ENCODE measurements at places on chromosomes 7 and 10. TPM values are rescaled to one million over a fixed set of nuclear protein-coding genes. Genes with fewer than 3 reads are reported as not detected.

DNA sequence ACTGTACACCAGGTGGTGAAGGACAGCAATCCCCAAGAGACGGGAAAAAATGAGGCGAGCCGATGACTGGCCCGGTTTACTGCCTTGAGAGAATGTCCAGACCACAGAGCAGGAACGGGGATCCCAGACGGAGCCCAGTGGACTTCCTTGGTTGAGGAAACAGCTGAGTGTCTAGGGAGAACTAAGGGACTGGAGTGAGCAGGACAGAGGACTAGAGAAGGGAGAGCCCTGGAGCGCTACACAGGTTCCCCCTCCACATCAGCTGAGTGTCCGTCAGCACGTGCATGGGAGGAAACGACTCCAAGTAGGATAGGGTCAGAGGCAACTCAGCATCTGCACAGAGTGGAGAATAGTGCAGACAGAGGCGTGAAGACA, 7.1 kb upstream of the WDR86 start:
- H3K4me1 ChIP-seq: no peaks in the 10 kb centered on the region
- H3K4me3 ChIP-seq: no peak overlapping the region
- DNase-seq: no peak
- no peak overlapping the region for H3K27ac ChIP-seq

DNA sequence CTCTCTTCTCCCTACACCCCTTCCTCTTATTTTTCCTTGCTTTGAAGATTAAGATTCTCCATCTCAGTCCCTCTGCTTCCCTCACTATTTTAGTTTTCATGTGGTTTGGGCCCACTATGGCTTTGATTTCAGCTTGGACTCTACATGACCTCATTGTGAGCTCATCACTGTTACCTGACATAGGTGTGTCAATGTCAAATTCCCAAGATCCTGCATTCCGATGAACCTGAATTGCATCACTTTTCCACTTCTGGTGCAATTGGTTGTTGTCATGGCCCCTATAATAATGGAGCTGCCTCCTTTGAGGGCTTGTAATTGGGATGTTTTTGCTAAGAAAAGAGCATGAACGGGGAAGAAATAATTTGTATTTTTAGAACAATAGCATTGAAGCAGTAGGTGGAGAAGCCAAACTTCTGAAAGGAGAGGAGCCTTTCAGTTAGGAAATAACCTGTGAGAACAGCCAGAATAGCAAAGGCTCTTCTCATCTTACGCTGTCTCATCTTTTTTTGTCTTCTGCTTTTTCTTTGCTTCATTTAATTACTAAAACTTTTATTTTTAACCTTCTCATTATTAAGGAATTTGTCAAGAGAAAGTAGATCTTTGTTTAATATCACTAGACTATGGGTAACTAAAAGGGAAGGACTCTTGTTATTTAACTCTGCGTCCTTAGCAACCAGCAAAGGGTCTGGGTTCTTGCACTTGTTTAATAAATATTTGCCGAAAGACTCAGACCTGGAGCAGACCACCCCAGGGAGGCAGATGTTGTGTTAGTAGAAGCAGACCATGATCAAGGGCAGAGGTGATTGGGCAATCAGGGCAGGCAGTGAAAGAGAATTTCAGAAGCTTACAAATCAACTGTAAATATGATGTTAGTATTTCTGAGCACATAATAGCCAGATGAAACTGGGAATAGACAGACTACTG, 95.4 kb downstream of the TES start:
- H3K36me3 ChIP-seq: no peaks in the 10 kb centered on the region
- H3K4me1 ChIP-seq: no peaks in the 10 kb centered on the region
- H3K27me3 ChIP-seq: no peaks in the 10 kb centered on the region

- H3K4me1 ChIP-seq: no peaks in the 10 kb centered on the region
- no peaks in the 10 kb centered on the region for H3K36me3 ChIP-seq
- H3K27ac ChIP-seq: no peak overlapping the region
Measured at GRCh38 chr10:71065659-71066058, 146.7 kb upstream of the UNC5B start.

GRCh38 chr7:20284771-20285143, 45.9 kb upstream of the ITGB8 start:
- no peak for DNase-seq
- H3K4me1 ChIP-seq: no peaks in the 10 kb centered on the region
- H3K27ac ChIP-seq: no peak overlapping the region
- H3K4me3 ChIP-seq: no peak overlapping the region
- H3K27me3 ChIP-seq: no peaks in the 10 kb centered on the region
- no peaks in the 10 kb centered on the region for H3K36me3 ChIP-seq

DNA sequence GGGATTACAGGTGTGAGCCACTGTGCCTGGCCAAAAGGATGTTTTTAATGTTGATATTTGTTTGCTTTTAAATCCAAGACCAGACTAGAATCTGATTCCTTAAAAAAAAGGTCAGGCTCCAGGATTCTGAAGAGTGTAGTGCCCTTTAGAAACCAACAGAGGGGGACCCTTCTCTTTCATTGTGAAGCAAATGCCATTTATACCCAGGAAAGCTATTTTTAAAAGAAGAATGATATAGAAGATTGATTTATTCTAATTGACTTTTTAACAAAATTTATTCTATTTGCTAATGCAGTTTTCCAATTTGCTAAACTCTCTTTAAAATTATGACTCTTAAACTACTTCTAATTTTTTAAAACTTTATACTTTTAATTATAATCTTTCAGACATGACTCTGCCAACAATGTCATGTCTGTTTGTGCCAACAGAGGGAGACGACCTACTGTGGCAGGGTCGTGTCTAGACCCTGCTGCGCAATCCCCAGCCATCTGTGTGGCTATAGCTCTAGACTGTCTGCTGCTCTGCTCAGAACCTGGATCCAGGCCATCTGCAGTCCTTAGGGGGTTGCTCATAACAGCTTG, 201.0 kb upstream of the IMMP2L start:
- H3K27me3 ChIP-seq: no peaks in the 10 kb centered on the region
- no peaks in the 10 kb centered on the region for H3K36me3 ChIP-seq
- no peak for DNase-seq
- no peak overlapping the region for H3K4me3 ChIP-seq
- no peaks in the 10 kb centered on the region for H3K4me1 ChIP-seq

DNA sequence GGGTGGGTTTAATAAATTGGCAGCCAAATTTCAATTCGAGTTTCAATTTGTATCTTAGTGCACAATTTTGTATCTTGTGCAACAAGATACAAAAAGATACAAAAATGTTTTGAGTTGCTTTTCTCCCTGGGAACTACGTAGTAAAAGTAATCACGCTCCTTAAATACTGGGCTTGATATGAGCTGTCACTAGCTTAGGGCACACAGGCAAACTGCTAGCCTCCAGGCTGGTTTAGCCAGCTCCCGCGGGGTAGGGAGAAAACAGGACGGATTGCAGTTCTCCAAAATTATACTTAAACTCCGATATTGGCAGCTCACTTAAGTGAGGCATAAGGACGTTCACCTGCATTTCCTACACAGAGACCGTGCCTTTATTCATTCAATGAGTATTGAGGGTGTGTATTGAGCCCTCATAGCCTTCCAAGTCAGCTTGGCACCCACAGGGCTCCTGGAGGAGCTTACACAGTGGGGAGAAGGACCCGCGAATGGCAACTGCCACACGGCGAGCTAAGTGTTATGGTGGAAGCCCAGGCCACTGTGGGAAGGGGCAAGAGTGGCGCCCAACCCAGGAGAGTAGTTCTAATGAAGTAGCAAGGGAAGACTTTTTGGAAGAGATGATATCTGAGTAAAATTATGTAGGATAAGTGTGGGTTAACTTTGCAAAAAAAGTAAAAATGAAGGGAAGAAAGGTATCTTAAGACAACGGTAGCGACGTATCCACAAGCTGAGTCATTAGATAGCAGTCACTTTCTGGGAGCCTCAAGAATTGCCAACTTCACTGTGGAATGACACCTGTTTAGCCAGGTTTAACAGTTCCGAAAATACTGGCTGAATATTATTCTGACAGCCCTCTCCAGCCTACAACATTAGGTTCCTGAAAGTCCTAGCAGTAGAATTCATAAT, 1.6 kb upstream of the EPC1 start:
- no peak for DNase-seq
- no peaks in the 10 kb centered on the region for H3K36me3 ChIP-seq
- no peaks in the 10 kb centered on the region for H3K4me1 ChIP-seq
- H3K27ac ChIP-seq: no peak overlapping the region
- no peaks in the 10 kb centered on the region for H3K27me3 ChIP-seq

DNA sequence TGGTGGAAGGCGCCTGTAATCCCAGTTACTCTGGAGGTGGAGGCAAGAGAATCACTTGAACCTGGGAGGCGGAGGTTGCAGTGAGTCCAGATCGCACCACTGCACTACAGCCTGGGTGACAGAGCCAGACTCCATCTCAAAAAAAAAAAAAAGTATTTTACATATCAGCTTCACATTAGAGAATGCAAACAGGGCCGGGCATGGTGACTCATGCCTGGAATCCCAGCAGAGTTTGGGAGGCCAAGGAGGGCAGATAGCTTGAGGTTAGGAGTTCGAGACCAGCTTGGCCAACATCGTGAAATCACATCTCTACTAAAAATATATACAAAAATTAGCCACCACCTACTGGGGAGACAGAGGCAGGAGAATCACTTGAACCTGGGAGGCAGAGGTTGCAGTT, 31.6 kb downstream of the USP54 start:
- no peaks in the 10 kb centered on the region for H3K27me3 ChIP-seq
- no peak for DNase-seq
- no peaks in the 10 kb centered on the region for H3K4me1 ChIP-seq
- H3K4me3 ChIP-seq: no peak overlapping the region
- no peaks in the 10 kb centered on the region for H3K36me3 ChIP-seq
- no peak overlapping the region for H3K27ac ChIP-seq

GRCh38 chr10:90741926-90742565, 115.8 kb downstream of the HTR7 start:
- H3K27ac ChIP-seq: no peak overlapping the region
- H3K27me3 ChIP-seq: no peaks in the 10 kb centered on the region
- no peaks in the 10 kb centered on the region for H3K36me3 ChIP-seq
- DNase-seq: no peak
- H3K4me3 ChIP-seq: no peak overlapping the region

- peaks cover 3% of the 10 kb centered on the region for H3K4me1 ChIP-seq
- peak; percentile 11 for DNase-seq
- peak overlapping the region; percentile 47 for H3K27ac ChIP-seq
- H3K36me3 ChIP-seq: no peaks in the 10 kb centered on the region
Measured at GRCh38 chr7:122802301-122802751, 83.9 kb downstream of the CADPS2 start.

DNA sequence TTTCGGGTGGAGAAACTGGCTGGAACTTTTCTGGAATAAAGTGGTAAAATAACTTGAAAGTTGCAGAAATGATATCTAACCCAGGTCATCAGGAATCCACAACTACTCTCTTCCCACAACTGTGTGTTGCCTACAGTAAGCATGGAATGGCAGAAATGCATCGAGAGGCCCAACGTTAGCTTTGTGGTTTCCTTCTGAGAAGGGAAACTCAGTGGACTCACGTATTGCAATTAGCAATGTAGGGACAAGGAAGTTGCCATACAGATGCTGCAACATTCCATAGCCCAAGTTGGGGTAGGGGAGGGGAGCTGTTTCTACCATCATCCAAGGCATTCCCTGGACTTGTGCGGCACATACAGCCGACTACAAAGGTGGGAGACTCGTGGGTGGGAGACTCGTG, 1.9 kb downstream of the PON1 start:
- H3K36me3 ChIP-seq: no peaks in the 10 kb centered on the region
- no peaks in the 10 kb centered on the region for H3K4me1 ChIP-seq
- H3K4me3 ChIP-seq: no peak overlapping the region

GRCh38 chr7:81333536-81333935, 414.7 kb upstream of the SEMA3C start:
- H3K4me1 ChIP-seq: no peaks in the 10 kb centered on the region
- H3K27me3 ChIP-seq: no peaks in the 10 kb centered on the region
- H3K36me3 ChIP-seq: no peaks in the 10 kb centered on the region
- H3K4me3 ChIP-seq: no peak overlapping the region

- H3K27ac ChIP-seq: peak overlapping the region; percentile 93
- DNase-seq: peak; percentile 42
- peak overlapping the region; percentile 95 for H3K4me3 ChIP-seq
Measured at GRCh38 chr7:155299535-155300202, 2.0 kb downstream of the INSIG1 start.

GRCh38 chr10:104680467-104681401, 39.6 kb downstream of the SORCS3 start:
- H3K27ac ChIP-seq: no peak overlapping the region
- no peak overlapping the region for H3K4me3 ChIP-seq
- DNase-seq: no peak
- no peaks in the 10 kb centered on the region for H3K36me3 ChIP-seq
- H3K27me3 ChIP-seq: no peaks in the 10 kb centered on the region

- no peak for DNase-seq
- no peak overlapping the region for H3K4me3 ChIP-seq
- H3K27ac ChIP-seq: no peak overlapping the region
- H3K27me3 ChIP-seq: no peaks in the 10 kb centered on the region
- H3K36me3 ChIP-seq: no peaks in the 10 kb centered on the region
Measured at GRCh38 chr7:75715864-75716263, 22.9 kb downstream of the HIP1 start.

GRCh38 chr10:108184114-108184513, 1019.6 kb upstream of the SORCS1 start:
- no peaks in the 10 kb centered on the region for H3K27me3 ChIP-seq
- DNase-seq: no peak
- no peak overlapping the region for H3K4me3 ChIP-seq
- H3K27ac ChIP-seq: no peak overlapping the region
- H3K4me1 ChIP-seq: no peaks in the 10 kb centered on the region
- no peaks in the 10 kb centered on the region for H3K36me3 ChIP-seq

- H3K4me1 ChIP-seq: no peaks in the 10 kb centered on the region
- no peak overlapping the region for H3K27ac ChIP-seq
- H3K27me3 ChIP-seq: no peaks in the 10 kb centered on the region
- no peaks in the 10 kb centered on the region for H3K36me3 ChIP-seq
- DNase-seq: no peak
Measured at GRCh38 chr7:107697321-107698049, 36.9 kb downstream of the SLC26A4 start.

DNA sequence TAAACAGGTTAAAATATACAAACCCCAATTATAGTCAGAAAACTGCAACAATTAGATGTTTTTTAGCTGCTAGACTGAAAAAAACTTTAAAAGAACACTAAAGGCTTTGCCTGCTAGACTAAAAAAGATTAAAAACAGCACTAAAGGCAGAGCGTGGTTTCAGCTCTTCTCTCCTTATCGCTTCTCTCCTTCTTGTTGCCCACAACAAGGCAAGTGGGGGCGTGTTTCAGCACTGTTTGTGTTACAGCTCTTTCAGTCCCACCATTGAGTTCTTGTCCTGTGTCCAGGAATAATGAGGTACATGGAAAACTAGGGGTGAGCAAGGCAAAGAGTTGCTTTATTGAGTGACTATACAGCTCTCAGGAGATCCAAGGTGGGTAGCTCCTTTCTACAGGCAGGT, 112.3 kb downstream of the HPSE2 start:
- H3K4me1 ChIP-seq: no peaks in the 10 kb centered on the region
- H3K4me3 ChIP-seq: no peak overlapping the region
- no peak overlapping the region for H3K27ac ChIP-seq
- no peak for DNase-seq
- no peaks in the 10 kb centered on the region for H3K36me3 ChIP-seq

Gene AGAP5
- total RNA-seq: 8.3 TPM

Gene ARMS2
- total RNA-seq: 1.1 TPM

Gene PHKG1
- 0.82 TPM for total RNA-seq

Gene TRIP6
- total RNA-seq: 113 TPM

Gene CYP3A4
- total RNA-seq: not detected

Gene AKR1D1
- total RNA-seq: not detected

Gene ZNF479
- not detected for total RNA-seq

Gene SPDYE11
- total RNA-seq: not detected

Gene VOPP1
- total RNA-seq: 46.6 TPM

Gene MYPN
- 1.5 TPM for total RNA-seq

Gene SLC29A3
- 12.7 TPM for total RNA-seq

Measured in prostate gland (tissue), 2 donors.